CD8-positive, alpha-beta memory T cell (primary cell): ENCODE measurements at places on chromosomes 2 and 18.

GRCh38 chr2:239827523-239827890 is 197.6 kb downstream of the NDUFA10 start:
- no peak for DNase-seq

DNA sequence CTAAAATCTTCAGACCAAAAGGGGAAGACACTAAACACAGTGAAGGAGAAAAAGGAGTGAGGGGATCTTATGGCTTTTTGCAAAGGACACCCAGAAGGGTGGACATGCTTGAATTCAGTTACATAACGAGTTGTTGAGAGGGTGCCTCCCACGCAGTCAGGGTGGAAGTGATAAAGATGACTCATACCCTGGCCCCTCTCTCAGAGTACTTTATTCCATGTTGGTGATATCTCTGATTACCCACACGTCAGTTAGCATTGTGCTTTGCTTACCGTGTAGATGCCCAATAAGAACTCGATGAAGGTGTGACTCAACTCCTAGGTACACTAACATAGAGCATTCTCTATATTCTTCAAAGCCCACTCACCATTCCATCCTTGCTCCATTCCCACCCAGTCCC is 44.4 kb downstream of the EN1 start:
- DNase-seq, result no peak

- DNase-seq, result no peak
These were observed 214.2 kb downstream of the TNS1 start for GRCh38 chr2:217788669-217789002.

DNA sequence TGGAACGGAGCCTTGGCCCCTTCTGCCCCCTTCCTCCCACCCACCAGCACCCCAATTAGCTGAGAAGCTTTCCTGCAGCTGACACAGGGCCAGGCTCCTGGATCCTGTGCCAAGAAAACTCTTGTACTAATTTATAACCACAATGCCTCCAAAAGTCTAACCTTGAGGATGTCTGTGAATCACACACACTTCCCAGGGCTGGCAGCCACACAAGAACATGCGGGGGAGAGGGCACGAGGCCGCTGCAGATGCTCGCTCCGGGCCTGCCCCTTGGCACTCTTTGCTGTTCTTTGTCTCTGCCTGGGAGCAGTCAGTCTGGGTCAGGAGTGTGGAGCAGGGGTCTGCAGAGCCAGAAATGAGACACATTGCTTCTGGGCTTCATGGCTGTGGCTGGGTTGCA is 62.7 kb upstream of the KIF5C start:
- no peak for DNase-seq

DNA sequence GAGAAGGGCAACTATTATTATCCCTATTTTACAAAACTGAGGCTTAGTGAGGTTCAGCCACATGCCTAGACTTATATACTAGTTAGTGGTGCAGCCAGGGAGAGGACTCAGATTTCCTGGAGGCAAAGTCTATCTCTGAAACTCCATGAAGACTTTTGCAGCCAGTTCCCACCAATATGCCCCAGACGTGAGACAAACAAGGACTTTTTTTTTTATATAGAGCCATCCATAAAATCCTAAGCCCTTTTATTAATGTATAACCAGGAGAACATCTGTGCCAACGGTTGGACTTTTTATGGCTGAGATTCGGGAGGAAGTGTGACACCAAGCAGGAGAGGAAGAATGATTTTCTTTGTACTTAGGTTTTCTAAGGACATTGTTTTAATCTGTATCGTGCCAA is 29.9 kb downstream of the LIPG start:
- no peak for DNase-seq

DNA sequence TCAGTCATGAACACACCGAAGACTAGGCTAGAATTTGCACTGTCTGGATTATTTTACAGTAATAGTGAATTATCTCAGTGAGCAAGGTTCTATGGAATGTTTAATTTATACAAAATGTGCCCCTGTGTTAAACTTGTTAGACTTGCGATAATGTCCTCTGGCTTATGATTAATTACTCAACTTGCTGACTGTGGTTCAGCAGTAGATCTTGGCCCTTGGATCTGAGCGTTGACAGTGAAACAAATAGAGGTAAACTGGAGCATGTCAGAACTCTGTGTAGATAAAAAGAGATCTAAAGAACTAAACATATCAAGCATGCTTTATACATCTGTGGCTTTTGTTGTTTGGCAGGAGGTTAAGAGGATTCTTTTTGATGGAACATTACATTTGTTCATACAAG is 407.6 kb downstream of the DSEL start:
- DNase-seq, result no peak

GRCh38 chr2:126942427-126943203 is 43.9 kb downstream of the TEX51 start:
- no peak for DNase-seq

DNA sequence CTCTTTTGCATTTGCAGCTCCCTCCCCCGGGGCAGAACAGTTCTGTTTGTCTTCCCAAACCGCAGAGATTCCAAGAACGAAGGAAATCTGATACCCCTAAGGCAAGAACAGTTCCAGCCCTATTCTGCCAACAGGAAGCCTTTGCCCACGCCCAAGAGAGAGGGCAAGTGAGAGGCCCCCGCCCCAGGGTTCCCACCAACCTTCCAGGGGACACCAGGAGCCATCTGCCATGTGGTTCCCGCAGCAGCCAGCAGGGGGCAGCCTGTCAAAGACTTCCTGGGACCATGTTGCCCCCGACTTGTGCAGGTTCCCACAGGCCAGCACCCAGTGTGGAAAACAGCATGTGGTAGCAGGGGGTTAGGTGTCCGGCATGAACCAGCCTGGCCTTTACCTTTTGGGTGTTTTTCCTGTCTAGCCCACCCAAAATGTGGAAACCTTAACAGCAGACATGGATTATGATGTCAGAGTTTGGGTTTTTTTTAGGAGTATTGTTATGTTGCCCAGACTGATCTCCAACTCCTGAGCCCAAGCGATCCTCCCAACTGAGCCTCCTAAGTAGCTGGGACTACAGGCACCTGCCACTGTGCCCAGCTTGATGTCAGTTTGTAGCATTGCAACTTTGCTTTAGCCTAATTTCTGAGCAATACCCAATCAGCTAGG is 21.7 kb upstream of the EFHD1 start:
- DNase-seq, result peak; percentile 79

GRCh38 chr2:169415233-169415748 is 53.0 kb upstream of the LRP2 start:
- no peak for DNase-seq

DNA sequence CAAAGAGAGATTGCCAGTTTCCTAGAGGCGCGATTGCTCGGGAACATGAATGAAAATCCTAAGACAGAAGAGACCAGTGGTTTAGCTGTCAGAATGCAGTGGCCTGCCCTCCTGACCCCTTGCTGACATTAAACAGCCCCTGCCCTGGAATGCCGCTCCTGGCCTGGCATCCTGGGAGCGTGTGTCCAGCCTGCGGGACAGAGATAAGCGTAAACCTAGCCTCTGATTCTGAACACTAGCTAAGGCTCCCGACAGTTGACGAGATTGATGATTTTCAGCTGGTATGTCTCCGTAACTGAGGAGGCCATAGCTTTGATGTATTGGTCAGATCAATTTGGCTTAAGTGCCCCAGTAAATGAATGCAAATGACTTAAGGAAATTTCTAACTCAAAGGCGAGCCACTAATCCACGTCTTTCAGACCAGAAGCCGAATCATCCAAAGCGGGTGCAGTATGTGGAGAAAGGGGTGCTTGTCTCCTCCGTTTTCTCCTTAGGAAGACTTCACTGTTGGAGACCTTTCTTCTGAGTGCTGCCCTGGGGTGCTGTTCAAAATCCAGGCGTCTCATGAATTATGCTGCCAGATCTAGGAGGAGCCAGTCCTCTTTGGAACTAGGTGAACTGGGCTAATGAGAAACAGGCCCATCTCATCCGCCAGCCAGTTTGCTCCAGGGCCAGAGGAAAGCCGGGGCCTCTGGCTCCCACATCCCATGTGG is 142.5 kb upstream of the L3MBTL4 start:
- DNase-seq, result no peak

- DNase-seq, result no peak
These were observed 12.3 kb upstream of the SNTG2 start for GRCh38 chr2:938181-939005.

DNA sequence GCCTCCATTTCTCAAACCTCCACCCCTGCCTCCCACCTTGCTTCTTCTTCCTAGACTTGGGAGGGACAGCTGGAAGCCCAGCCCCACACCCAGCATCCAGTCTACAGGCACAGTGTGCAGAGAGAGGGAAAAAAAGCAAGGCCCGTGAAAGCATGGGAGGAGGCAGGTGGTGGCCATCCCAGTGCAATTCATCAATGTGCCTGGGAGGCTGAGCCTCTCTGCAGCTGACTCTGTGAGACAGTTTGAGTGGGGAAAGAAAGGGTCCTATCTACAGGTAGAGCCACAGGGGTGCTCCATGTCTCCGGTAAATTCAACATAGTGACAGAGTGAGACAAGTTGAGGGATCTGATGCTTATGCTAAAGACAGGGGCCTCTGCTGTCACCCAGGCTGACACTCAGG is 340.6 kb downstream of the DYSF start:
- no peak for DNase-seq

DNA sequence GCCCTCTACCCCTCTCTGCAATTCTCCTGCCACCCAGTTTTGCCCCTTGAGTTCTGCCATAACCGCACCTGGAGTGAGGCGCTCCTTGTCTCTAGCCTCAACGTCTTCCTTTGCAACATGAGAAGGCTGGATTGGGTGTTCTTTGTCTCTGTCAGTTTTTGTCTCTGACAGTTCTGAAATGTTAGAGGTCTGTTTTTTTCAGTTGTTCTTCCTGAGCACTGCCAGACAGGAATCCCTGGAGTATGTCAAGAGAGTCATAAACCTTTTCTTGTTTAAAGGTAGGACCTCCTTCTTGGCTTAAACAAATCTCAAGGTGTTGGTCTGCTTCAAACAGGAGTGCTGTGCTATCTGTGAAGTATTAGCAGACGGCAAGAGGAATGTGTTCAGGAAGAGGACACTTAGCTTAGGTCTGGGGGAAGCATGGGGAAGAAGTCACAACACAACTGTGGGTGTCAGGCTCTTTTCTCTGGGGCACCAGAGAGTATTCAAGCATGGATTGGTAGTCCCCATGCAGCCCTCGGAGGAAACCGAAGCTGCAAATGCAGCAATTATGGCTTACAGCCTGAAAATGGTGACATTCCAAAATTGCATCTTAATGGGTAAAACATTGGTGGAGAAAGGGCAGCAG is 32.3 kb downstream of the AFF3 start:
- no peak for DNase-seq

DNA sequence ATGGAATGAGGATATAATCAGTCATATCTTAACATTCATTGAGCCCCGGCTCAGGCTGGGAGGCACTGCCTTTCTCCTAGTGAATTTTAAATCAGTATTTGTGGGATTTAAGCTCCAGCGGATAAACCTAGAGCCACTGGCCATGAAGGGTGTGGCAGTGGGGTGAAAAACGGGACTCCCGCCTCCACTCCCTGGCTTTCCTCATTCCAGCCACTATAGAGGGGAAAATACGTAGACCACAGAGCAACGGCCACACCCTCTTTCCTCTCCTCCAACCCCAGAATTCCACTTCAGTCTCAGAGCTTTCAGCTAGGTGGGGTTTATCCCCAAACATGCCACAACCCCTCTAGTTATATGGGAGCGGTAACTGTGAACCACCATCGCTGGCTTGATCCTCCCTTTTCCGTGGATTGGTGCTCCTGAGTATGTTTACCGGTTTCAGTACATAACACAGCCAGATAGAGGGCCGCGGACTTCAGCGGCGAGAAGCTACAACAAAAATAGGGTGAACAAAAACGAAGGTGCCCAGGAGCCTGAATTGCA is 70.6 kb upstream of the ITGB6 start:
- DNase-seq, result no peak

DNA sequence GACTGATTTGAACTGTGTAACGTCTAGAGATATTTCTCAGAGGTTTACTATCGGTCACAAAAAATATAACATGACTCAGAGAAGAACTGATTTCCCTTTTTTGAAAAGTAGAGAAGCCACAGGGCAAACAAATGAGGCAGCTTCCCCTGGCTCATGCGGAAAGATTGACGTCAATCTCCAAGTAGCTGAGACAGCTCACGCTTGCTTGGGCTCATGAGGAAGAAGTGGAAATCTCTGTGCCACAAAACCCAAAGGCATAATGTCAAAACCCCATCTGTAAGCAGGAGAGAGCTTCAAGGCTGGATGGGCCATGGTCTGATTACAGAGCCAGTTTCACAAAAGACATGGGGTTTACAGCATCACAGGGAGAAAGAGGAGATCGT is 188.1 kb downstream of the ARL4C start:
- DNase-seq, result peak; percentile 80

DNA sequence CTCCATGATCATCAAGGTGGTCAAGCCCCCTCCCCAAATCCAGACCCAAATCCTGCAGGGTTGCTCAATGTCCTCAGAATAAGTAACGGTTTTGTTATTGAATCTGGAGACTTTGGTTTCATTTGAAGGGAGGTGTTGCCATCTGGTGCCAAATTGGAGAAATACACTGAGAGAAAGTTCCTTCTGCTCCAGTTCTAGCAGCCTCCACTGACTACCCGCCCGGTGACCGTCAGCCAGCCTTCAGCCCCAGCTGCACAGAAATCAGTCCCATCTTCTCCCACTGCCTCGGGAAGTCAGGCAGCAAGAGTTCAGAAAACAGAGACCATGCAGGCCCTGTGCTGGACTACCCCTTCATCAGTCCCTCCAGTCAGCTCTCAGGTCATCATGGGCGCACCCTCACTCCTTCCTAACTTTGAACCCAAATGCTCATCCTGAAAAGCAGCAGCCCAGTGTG is 38.7 kb downstream of the PKDCC start:
- peak; percentile 22 for DNase-seq

DNA sequence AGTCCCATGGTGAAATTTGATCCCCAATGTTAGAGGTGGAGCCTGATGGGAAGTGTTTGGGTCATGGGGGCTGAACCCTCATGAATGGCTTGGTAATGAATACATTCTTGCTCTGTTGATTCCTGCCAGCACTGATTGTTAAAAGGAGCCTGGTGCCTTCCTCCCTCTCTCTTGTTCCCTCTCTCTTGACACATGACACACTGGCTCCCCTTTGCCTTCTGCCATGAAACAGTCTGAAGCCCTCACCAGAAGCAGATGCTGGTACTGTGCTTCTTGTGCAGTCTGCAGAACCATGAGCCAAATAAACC is 30.6 kb upstream of the EPC2 start:
- no peak for DNase-seq

DNA sequence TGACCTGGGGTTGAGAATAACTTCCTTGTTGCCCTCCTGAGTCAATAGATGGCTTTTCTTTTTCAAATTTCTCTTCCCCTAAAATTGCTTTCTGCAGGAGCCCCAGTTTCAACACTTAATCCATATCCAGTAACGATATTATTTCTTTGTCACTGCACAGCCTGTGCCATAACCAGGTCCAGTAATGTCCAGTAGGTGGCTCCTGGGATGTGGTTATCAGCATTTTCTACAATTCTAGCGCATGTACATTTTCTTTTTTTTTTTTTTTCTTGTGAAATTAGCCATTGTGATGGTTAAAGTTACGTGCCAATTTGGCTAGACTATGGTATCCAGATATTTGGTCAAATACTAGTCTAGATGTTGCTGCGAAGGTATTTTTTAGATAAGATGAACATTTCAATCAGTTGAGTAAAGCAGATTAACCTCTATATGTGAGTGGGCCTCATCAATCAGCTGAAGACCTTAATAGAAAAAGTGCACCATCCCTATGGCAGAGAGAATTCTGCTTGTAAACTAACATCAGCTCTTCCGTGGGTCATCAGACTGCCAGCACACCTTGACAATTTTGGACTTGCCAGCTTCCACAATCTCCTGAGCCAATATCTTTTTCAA is 72.9 kb upstream of the SCG2 start:
- DNase-seq, result no peak

- DNase-seq, result no peak
These were observed 175.5 kb downstream of the SETBP1 start for GRCh38 chr18:44856157-44856556.

GRCh38 chr2:128187032-128187654 is 96.1 kb downstream of the UGGT1 start:
- no peak for DNase-seq

GRCh38 chr2:104582471-104582870 is 271.4 kb upstream of the POU3F3 start:
- DNase-seq, result no peak
